Cerebellar nuclear complex (tissue), 1 donor: ENCODE measurements at places on chromosomes 16 and 17.

DNA sequence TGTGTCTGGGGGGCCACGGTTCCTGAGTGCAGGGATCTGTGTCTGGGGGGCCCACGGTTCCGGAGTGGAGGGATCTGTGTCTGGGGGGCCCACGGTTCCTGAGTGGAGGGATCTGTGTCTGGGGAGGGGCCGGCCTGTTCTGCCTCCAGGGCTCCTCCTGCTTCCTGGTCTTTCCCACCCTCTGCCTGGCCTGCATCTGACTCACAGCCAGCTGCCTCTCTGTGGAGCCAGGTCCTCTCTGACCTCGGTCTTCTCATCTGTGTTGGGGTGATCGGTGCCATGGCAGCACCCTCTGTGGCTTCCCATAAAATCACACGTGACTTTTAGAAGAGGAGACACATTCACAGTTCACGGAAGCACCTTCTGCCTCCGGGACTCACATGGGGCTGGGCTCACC is 50.3 kb downstream of the ZFPM1 start:
- no peak for DNase-seq

DNA sequence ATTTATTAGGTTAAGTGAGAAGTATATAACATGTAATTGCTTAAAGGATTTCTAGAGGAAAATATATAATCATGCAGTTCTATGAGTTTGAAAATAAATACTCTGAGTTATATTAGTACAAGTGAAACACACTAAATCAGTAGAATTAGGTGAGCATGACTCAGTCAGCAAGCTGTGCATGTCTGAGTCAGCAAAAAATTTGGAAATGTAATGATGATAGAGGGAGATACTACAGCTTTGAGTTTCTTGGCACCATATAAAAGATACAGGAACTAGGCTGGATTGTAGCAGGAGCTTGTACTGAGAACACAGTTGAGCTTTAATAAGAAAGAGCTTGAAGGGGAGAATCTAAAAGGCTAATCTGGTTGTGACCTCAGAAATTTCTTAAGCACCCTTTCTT is 1224.6 kb downstream of the CDH8 start:
- DNase-seq = no peak

GRCh38 chr17:48151220-48151619 is 43.7 kb downstream of the SNX11 start:
- DNase-seq = no peak

GRCh38 chr16:17467923-17468540 is 2.7 kb downstream of the XYLT1 start:
- DNase-seq = no peak

GRCh38 chr16:12314653-12315185 is 338.2 kb downstream of the SNX29 start:
- DNase-seq = no peak

DNA sequence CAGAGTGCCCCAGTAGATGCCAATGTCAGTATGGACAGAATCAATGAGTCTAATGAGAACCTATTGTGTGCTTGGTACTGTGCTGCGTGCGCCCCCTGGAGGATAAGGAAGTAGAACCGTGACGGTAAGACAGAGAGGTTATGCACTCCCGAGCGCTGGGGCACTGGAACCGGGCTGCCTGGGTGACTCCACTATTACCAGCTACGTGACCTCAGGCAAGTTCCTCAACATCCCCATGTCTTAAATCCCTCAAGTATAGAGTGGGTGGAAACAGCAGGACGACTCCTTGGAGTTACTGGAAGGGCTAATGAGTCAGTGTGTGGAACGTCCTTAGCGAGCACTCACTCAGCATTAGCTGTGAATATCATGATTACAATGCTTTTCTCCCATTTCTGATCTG is 16.2 kb downstream of the CHST4 start:
- no peak for DNase-seq

DNA sequence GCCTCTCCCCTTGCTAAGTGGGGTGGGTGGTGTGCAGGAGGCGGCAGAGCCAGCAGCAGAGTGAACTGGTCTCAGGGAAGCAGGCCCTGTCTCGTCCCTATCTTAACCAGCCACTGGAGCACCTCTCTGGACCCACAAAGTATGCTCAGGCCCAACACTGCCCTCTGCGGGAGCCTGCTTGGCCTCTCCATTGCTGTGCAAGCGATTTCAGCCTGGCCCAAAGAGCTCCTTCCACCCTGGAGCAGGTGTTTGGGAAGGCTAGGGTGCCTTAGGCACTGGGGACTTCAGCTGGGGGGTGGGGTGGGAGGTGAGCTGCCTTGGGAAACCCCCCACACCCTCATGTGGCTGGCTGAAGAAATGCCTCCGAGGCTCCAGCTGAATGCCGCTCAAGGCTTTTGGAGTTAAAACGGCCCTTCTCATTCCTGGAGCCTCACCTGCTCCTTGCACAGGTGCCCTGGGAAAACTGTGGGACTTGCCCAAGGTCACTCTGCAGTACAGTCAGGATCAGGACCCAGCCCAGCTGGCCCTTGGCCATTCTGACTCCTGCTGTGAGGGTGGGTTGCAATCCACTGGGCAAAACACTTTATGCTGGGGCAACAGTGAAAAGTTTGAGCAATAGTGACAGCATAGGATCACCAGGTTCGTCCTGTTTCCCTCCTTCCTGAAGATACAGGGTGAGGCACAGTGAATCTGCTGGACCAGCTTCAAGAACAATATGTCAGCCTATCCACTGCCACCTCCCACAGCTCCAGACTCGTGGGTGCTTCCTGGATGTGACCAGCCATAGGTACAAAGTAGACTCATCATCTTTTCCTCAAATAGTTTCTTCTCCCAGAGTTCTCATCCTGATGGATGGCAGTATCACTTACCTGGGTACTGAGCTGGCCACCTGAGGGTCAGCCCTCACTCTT is 5.9 kb upstream of the UBE2O start:
- DNase-seq = no peak

DNA sequence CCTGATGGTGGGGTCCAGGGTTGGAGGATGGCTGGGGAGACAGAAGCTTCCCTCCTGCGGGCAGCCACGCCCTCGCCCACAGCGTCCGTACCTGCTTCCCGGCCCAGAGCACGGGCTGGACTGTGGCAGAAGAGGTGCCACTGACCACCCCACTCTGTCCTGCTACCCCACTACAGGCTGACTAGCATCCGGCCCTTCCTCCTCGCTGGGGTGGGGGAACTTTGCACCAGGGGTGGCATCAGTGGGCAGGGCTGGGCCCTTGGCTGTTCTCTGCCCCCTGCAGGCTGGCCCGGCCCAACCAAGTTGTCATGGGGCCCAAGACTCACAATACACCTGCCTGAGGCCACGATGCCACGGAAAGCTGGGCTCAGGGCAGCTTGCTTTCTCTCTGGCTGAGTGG is 73.0 kb downstream of the KLHDC4 start:
- no peak for DNase-seq

- DNase-seq = no peak
These were observed 4.2 kb downstream of the ZNF843 start for GRCh38 chr16:31438414-31438813.

- DNase-seq = no peak
These were observed 5.7 kb downstream of the ADGRG1 start for GRCh38 chr16:57634171-57634570.

DNA sequence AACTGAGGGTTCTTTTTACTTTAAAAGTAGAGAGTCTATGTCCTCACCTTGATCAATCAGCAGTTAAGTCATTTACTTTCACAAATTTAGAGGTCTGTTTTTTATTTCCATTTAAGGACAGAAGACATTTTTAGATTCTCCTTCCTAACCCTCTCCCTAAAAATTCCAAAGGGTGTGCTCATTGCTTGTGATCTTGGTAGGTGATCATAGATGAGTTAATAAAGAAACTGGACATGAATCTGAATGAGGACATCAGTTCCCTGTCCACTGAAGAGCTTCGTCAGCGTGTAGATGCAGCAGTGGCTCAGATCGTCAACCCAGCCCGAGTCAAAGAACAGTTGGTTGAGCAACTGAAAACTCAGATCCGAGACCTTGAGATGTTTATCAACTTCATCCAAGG is 8.8 kb downstream of the RUNDC1 start:
- DNase-seq = no peak

- no peak for DNase-seq
These were observed 2.4 kb downstream of the AMFR start for GRCh38 chr16:56422896-56423441.

DNA sequence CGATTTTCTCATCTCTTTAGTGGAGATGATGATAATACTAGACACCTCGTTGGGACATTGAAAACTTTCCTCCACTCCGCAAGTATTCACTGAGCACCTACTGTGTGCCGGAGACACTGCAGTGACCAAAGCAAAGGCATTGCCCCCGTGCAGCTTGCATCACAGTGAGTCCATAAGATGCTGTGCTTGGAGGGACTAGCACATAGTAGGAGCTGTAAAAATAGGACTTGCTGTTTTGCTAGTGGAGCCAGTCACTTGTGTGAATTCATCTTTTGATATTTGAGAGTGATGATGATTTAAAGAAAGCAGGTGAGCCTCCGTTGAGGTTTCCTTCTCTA is 5.3 kb upstream of the MAP2K3 start:
- DNase-seq = no peak

DNA sequence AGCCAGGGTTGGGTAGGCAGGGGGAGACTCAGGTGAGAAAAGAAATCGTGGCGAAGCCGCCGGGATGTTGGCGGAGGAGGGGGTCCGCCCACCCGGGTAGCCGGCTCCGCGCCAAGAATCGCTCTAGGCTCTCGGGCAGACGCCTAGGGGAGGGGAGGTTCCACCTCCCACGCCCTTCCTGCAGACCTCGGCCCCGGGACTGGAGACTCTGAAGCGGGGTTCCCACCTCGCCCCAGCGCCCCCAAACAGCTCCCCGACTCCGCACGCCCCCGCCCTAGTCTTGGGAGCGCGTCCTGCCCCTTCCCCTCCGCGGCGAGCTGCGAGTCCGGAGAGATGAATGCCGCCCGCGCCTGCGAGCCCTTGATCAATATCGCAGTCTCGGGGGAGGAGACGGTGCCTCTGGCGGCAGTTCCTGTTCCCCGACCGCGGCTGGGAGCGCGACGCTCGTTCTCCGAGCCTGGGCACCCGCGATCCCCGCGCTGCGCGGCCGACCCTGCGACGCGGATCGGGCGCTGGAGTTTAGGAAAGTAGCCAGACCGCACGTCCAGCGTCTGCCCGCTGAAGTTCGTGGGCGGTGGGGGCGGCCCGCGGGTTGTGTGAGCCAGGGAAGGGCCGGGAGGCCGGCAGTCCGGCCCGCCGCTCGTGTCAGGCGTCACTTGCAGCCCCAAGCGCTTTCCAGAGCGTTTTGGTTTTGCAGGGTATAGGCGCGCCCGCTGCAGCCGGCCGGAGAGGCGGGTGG is 790 bp downstream of the CRHR1 start:
- DNase-seq = no peak

DNA sequence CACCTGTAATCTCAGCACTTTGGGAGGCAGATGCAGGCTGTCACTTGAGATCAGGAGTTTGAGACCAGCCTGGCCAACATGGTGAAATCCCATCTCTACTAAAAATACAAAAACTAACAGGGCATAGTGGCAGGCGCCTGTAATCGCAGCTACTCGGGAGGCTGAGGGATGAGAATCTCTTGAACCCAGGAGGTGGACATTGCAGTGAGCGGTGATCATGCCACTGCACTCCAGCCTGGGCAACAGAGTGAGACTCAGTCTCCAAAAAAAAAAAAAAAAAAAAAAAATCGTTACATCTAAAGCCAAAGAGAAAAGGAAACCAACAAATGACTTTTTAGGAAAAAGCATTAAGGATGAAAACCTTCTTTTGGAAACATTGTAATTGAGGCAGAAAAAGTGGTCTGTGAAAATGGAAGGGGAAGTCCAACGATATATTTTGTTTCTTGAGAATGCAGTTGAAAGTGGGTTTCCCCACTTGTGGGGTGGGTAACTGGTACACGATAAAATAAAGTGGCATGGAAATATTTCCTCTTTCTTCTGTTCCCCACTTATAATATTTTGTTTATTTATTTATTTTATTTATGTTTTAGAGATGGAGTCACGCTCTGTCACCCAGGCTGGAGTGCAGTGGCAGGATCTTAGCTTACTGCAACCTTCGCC is 2.6 kb downstream of the SNX29 start:
- DNase-seq = no peak

DNA sequence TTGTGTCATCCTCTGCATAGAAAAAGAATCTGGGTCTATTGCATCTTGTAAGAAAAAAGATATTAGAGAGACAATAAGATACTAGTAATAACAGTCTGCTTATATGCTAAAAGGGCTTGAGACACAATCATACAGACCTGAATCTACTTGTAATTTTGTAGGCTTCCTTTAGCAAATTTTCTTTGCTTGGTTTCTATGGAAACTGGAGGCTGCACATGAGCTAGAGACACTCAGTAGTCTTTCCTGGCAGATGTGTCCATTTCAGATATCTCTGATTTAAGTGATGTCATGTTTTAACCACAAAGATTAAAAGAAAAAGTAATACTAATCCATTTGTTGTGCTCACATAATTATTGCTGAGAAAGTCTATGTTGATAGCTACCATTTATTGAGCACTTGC is 123.9 kb upstream of the GNAO1 start:
- DNase-seq = no peak

DNA sequence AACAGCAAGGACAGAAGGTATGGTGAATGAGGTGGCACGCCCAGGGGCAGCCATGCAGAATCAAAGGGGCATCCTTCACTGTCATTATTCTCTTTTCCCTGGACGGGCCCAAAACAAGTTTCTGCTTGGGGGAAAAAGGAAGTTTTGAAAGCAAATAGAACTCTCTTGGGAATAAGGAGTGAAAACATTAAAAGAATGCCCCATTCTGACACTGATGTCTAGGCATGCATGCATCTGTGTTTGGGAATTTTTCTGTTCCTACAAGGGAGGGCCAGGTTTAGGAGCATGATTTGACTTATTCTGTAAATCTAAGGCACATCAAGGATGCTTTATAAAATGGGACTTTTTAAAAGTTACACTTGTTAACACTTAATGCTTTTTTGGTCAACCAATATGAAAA is 34.3 kb upstream of the SLC12A3 start:
- DNase-seq = no peak

- DNase-seq = no peak
These were observed 38.4 kb downstream of the CENPV start for GRCh38 chr17:16314859-16315258.

GRCh38 chr17:59914274-59914854 is 21.4 kb downstream of the RPS6KB1 start:
- peak; percentile 29 for DNase-seq
